HFFc6 (cell line): ENCODE measurements at places on chromosomes 4 and X.

GRCh38 chr4:176885224-176885623 lies 92.5 kb upstream of the VEGFC start:
- peak; percentile 13 for DNase-seq

GRCh38 chr4:149781150-149781549 lies 34.5 kb downstream of the IQCM start:
- peak; percentile 48 for DNase-seq

- DNase-seq, result peak; percentile 47
Observed at GRCh38 chrX:150429594-150429993, 66.5 kb downstream of the MAMLD1 start.

DNA sequence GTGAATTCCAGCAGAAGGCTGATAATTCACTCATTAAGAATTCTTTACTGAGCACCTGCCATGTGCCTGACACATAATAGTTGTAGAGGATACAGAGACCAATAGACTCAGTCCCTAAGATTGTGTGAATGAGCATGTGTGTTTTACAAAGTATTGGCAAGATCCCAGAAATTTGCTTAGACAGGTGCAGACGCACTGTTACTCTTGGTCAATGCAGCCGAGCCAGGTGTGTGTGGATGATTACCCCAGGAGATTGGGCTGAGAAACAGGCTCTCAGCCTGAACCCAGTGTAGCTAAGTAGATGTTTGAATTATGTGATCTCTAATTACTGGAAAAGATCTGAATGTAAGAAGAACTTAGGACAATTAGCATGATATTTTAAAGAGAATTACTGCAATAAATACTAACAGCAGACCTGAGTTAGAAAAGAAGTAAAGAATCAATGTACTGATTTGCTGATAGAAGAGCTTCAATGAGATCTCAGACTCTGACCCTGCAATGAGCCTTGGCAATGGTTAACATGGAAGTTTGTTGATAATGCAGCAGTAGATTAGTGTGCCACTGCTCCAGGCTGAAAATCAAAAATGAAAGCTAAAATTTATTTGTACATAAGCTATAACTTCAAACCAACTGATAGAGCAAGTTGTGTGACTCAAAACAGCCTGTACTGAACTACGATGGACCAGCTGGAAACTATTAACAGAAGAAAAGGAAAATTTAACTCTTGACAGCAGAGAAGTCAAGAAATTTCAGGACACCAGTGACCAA lies 32.2 kb upstream of the NDST4 start:
- DNase-seq, result no peak

DNA sequence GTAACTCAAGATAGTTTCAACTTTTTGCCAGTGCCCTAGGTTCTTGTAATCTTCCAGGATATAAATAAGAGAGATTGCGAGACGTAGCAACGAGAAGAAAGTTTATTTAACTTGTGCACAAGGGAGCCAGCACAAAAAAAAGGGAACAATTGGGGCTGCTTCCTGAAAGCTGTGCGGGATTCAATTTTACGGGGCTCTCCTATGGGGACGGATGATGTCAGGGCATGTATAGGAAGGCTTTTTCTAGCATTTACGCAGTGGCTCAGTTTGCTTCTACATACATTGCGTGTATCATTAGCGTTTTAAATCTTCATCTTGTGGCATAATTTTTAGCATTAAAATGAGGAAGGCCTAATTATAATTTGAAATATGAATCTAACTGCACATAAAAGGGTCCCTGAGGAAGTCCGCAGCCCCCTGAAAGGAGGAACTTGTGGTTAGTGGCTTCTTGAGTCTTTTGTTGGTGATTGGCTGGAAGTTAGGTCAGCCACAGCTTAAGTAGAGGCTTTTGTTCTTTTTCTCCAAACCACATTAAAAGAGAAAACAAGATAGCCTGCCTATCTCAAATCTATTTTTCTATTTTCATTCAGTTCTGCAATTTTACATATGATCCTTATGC lies 668.2 kb upstream of the NDST4 start:
- no peak for DNase-seq

DNA sequence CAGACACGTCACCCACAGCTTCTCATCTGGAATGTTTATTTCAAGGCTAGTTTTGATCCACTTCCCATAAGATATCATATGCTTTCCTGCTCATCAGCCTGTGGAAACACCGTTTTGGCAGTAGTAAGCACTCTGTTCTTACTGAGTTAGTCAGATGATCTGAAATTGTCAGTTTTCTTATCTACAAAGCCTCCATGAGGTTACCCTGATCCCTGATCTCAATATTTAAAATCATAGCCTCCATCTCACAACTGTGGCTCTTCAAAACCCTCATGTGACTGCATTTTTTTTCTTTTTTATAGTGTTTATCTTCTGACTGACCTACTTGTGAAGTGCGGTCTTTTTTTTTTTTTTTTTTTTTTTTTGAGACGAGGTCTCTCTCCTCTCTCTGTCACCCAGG lies 22.7 kb downstream of the BST1 start:
- DNase-seq, result no peak

- no peak for DNase-seq
Observed at GRCh38 chrX:47191331-47191730, 2.3 kb upstream of the UBA1 start.

- DNase-seq, result peak; percentile 52
Observed at GRCh38 chrX:24619647-24620046, 27.5 kb downstream of the PCYT1B start.

DNA sequence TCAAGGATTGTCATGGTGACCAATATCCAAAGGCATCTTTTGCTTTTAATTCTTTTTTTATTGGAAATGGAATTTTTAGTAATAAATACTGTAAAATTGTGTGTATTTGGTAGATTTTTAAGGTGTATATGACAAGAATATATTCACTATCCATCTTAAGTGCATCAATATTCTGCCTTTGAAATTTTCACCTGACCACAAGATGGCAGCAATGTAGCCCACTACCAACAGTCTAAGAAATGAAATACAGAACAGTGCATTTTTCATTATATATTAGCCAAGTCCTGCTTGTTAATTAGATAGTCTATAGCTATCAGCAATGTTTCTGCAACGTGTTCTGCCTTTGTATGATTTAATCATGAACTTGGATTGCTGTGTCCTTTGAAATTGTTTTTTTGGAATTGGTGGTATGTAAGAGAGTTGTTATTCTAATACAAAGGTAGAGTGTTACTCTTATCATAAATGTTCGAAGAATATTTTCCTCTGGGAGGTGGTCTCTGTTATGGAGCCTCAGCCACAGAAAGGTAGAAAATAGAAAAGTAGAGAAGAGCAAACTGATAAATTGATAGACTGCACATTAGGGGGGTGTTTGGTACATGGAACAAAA lies 38.2 kb downstream of the HPGDS start:
- no peak for DNase-seq

DNA sequence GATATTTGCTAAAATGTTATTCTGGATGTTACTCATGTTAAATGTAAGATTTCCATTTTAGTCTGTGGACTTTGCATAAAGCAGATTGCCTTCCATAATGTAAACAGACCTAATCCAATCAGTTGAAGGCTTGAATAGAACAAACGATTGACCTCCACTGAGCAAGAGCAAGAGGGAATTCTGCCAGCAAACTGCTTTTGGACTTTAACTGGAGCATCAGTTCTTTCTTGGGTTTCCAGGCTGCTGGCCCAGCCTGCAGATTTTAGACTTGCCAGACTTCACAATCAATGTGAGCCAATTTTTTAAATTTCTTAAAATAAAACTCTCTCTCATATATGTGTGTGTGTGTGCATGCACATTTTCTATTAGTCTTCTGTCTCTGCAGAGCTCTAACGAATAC lies 1248.8 kb downstream of the ADGRL3 start:
- no peak for DNase-seq

- no peak for DNase-seq
Observed at GRCh38 chr4:104353481-104353880, 141.2 kb downstream of the CXXC4 start.

GRCh38 chrX:155819966-155820491 lies 61.1 kb upstream of the VAMP7 start:
- peak; percentile 74 for DNase-seq

DNA sequence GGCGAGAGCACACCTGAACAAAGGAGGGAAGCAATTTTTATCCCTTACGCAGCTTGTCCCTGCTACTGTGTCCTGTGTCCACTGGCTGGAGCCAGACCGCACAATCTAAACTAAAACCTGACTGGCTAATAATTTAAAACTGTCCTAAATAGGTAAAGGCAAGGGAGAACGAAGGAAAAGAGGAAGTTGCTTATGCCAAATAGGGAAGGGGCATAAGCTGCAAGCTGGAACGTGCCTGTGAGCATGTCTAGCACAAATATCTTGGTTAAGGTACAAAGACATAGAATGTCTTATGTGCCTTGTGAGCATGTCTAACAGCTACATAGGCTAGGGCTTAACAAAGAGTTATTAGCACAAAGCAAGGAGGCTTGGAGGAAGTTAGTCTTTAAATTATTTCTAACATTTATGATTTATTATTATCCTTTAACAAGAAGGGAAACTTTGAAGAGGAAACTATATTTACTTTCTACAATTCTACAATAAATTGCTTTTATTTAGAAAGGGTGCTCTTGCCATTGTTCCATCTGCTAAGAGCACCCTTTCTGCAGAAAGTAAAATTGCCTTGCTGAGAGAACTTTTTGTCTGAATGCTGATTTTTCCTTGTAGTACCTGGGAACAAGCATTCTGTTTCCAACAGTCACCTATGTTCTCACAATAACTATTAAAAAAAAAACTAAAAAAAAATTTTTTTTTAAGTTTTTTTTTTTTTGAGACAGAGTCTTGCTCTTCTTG lies 80.6 kb upstream of the CBR4 start:
- no peak for DNase-seq

- DNase-seq, result no peak
Observed at GRCh38 chrX:6681521-6682145, 146.7 kb upstream of the VCX3A start.

- no peak for DNase-seq
Observed at GRCh38 chrX:104742355-104742754, 176.4 kb downstream of the IL1RAPL2 start.

DNA sequence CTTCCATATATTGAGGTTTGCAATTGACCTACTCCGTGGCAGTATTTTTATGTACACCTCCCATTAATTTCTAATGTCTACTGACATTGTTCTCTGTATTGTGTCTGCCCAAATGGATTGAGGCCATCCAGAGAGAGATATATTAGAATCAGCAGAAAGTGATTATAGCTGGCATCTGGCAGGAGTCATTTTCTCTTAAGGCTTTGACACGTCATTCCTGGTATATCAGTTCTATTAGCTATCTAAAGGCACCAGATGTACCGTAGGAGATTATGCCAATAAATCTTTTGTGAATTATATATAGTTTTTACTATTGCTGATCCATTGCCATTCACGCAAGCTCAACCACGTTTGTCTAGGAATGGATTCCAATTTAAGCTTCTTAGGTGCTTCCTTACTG lies 1026.4 kb upstream of the IGFBP7 start:
- DNase-seq, result no peak

DNA sequence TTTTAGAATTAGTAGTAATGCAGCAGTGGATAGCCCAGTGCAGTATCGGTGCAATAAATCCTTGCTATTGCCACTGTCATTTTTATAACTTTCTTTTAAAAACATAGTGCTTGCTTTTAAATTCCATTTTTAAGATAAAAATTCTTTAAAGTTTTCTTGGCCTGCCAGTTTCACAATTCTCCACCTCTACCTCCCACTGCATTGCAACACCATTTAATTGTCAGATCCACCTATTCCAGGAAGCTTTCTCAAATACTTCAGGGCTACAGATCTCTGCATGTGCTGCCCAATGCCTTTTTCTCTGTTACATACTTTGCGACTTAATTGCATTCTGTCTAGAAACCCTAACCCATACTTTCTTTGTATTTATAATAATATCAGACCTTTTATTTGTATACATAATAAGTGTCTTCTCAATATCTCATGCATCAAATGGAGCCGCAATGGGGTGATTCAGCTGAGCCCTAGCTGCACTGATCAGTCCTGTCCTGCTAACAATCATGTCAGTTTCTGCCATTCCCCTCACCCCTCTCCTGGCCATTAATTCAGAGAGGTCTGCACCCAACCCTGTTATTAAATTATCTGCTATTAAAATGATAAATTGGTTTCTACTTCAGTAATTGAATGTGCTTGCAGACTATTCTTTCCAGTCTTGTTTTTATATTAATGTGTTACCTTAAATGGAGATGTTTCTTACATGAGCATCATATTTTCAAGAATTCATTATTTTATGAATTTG lies 193.1 kb downstream of the SLIT2 start:
- DNase-seq, result no peak
